ENCODE measurements at places on chromosomes 6 and 20.

- DNase-seq, result no peak
Observed at GRCh38 chr6:116764961-116765841, at the start of gene FAM162B. Gene FAM162B (minus strand): TSS chr6:116765719. CDS start chr6:116765576, 143 bp downstream.

DNA sequence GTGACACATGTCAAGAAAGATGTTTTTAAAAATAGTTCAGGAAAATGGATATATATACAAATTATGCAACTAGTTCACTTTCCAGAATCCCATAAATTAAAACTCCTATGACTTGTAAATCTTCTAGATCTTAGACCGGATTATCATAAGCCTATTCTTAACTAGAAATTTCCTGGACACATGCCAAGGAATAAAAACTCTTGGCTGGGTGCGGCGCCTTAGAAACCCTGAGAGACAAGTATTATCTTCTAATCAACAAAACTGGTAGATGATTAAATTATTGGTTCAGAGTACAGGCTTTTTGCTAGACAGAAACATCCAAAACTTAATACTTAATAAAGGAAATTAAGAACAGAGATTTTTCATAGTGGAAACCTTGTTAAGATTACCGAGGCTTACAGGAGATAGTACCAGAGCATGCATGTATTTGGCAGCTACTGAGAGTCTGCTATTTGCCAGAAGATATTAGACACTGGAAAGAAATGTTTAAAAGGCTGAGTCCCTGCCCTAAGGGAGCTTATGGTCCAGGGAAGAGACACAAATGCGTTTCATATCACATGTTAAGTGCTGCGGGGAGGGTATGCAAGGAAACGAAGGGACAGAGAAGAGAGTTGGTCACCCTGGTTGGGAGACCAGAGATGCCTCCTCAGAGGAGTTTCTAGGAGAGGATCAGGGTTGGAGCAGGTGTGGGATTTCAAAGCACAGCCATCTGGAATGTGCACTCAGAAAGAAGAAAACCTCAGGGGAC is 46.5 kb upstream of the IFNGR1 start:
- no peak for DNase-seq

- DNase-seq, result no peak
Observed at GRCh38 chr6:788058-788457, 95.1 kb upstream of the EXOC2 start.

DNA sequence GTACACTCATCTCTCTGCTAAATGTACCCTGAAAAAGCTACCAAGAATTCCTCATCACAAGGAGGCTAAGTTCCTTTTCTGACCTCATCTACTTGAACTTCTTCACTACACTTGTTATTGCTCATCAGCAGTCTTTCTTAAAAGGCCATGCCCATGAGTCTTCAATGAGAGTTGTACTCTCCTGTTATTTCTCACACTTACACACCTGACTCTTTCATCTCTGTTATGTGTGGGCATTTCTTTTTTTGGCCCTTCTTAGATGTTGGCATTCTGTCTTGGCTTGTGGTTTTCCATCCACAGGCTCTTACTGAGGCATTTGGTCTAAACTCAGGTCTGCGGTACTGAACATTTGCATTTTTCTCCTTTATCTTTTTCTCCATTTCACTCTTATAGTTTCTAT is 10.7 kb upstream of the SLC17A1 start:
- no peak for DNase-seq

DNA sequence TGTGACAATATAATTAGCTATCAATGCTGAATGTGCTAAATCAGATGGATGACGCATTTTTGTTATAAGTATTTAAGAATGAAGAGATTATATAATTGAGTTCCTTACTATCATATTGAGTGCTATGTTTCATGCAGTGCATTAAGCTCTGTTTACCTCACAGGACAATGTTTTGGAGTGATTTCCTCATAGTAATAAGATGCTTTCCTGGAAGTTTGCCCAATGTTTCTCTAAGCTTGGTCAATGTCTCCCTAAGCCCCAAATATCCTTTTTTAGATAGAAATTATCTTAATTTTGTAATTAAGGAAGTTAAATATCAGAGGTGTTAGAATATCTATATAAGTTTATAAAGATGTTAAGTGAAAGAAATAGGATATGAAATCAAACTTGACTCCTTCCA is 489.6 kb downstream of the MMUT start:
- no peak for DNase-seq

DNA sequence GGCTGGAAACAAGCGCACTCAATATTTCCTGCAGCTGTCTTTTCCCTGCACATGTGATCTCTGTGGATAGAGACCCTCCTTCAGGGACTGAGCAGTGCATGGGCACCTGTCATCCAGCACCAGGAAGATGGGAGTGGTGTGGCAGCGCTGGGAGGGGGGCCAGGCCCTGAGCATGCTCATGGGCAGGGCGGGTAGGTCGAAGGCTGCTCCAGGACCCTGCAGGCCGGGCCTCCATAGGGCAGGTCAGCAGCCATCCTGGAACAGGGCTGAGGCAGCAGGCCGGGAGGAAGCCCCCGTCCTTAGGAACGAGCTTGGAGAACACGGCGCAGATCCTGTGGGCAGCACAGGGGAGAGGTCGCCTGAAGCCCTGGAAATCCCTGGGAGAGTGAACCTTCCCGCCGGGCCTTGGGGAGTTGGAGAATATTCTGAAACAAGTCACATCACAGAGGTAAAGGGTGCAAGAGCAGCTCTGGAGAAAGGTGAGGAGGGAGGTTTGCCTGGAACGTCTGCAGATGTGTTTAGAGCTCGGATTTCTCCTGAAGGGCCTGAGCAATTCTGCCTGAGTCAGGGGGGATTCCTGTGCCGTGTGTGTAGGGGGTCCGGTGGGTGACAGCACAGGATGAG is 133.2 kb downstream of the SMOC2 start:
- no peak for DNase-seq

DNA sequence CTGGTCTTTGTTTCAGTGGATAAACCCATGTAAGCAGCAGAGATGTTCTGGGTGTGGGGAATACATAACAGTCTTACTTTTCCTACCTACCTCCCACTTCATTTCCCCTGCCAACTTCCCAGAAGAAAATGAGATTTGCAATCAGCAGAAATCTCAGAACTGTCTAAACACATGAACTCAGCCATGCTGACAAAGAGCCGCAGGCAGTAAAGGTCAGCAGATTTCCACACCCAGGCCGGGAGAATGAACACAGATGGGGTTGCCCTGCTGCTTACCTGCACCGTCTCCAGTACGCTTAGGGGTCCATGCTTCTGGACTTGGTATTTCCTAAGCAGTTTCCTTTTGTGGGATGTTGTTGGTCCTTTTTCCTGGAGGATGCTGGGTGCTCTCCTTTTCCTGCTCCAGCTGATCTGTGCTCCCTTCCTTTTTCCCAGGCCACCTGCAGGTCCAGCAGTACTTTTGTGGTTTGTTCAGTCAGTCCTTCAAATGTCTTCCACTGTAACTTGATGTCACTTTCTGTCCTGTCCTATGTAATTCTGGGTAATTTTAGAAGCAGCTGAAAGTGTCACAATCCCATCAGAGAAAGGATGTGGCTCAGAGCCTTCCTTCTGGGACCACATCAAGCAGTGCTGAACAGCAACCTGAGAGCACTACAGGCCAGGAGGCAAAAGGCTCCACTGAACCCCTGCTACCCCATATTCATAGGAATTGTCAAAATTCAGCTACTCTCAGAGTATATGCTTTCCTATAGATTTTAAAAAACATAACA is 129.0 kb downstream of the CEP57L1 start:
- no peak for DNase-seq

DNA sequence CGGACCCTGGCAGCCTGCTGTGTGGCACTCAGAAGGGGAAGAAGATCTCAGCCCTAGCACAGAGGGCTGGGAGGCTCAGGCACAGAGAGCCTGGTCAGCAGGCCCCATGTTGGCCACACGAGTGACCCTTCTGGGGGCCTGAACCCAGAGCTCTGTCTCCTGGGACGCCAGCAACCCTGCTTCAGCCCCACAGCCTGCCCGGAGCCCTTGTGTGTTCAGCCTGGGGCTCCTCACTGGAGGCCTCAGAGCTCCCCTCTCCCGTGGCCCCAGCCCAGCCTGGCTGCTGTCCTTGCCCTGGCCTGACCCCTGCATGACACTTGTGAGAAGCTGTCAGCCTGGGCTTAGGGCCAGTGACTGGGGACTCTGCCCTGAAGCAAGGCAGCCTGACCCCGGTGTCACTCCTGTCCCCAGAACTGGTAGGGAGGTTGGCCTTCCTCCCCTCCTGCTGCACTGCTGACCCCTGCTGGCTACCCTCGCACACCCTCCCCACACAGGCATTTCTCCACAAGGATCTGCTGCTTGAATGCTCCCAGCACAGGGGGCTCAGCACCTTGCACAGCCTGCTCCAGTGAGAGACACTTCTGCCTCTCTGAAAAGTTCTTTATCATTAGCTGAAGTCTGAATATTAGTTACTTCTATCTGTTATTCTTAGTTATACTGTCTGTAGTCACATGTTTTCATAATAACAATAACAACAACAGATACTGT is 15.4 kb upstream of the IP6K3 start:
- DNase-seq, result no peak

DNA sequence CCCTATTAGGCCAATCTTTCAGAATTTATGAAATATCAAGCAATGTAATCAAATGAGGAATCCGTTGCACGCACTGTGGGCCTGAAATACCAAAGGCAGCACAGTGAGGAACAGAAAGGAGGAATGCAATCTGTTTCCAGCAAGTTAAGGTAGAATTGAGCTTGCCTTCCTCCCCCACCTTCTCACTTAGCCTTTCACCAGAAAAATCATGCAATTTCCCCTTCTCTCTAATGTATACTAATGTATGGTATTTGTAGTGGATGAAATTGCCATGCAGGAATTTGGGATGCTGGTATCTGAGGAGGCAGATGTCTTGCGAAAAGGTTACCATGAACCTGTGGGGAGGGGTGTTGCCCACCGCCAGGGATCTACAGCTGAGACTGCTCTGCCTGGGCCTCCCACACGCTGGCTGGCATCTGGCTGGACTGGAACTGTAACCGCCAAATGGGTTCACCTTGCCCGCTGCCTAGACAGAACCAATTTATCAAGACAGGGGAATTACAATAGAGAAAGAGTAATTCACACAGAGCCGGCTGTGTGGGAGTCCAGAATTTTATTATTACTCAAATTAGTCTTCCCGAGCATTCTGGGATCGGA is 222.4 kb upstream of the MYLIP start:
- DNase-seq, result no peak

GRCh38 chr6:167005350-167006159 is 6.4 kb downstream of the CEP43 start:
- DNase-seq, result no peak

- DNase-seq, result no peak
Observed at GRCh38 chr6:89475101-89475500, 42.1 kb downstream of the ANKRD6 start.

DNA sequence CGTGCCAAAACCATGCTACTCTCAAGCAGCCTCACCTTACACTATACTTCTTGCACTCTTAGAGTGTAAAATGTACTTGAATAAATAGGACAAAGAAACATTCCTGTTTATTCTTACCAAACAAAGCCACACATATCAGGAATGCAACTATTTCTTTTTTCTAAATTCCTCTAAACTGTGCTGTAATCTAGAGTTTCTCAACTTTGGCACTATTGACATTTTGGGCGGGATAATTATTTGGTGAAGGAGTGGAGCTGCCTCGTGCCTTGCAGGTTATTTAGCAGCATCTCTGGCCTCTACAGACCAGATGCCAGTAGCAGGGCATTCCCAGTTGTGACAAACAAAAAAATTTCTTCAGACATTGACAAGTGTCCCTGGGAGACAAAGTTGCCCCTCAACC is 86.9 kb downstream of the PHACTR1 start:
- DNase-seq, result no peak

- no peak for DNase-seq
Observed at GRCh38 chr6:65461121-65461520, 245.9 kb downstream of the EYS start.

GRCh38 chr6:35016502-35017321 is 124.4 kb downstream of the TCP11 start:
- no peak for DNase-seq

DNA sequence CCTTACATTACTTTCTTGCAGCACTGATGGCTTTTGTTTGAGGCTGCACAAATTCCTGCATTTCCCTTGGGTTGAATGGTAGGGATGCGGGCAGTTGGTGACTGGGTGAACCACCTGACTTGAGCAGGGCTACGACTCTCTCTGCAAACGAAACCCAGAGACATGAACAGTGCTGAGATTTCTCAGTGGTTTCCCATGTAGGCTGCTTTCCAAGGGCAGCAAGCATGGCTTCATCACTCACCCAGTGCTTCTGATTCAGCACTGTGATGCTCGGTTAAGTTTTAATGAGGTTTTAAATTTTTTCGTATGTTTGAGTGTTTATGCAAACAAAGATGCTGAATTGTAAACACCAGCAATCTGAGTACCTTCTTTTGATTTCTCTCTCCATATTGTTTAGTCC is 127.2 kb downstream of the MTHFD1L start:
- DNase-seq, result no peak

GRCh38 chr6:33694401-33694931 is 17.0 kb downstream of the UQCC2 start:
- no peak for DNase-seq

DNA sequence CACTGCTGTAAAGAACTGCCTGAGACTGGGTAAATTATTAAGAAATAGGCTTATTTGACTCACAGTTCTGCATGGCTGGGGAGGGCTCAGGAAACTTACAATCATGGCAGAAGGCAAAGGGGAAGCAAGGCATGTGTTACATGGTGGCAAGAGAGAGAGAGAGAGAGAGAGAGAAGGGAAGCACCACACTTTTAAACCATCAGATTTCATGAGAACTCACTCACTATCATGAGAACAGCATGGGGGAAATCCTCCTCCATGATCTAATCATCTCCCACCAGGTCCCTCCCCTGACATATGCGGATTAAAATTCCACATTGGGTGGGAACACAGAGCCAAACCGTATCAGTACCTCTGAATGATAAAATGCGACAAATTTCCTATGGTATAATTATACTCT is 203.9 kb upstream of the MARCKS start:
- no peak for DNase-seq

- no peak for DNase-seq
Observed at GRCh38 chr6:3565291-3565690, 108.4 kb upstream of the SLC22A23 start.

- no peak for DNase-seq
Observed at GRCh38 chr6:9499709-9500108, 915.2 kb downstream of the TFAP2A start.

DNA sequence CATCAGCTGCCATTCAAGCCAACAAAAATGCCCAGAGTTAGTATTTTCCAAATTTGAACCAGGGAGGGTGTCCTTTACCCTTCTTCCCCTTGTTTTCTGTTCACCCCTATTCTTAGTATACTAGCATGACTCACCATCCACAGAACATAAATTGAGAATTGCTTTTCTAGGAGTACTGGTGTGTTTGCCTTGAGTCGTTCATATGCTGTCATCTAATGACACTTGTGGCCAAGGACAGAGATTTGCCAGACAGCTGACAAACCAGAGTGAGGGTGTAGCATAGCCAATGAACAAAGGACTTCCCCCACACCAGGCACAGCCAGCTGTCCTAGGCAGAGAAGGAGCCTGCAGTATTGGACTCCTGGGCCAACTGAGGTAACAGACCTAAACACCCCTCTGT is 62.2 kb downstream of the FILIP1 start:
- no peak for DNase-seq

- no peak for DNase-seq
Observed at GRCh38 chr20:2659547-2659946, 4.5 kb downstream of the IDH3B start.
